EH (cell line): ENCODE measurements at places on chromosomes 13 and 19.
A peak's percentile ranks its signal among the peaks of the same experiment; 100 is the strongest.

- no peak for DNase-seq
Measured at GRCh38 chr19:5265260-5265659, 75.4 kb downstream of the PTPRS start.

- no peak for DNase-seq
Measured at GRCh38 chr19:10706990-10707389, 5.8 kb downstream of the QTRT1 start.

GRCh38 chr13:39538816-39539790, 63.9 kb downstream of the LHFPL6 start:
- DNase-seq, result peak; percentile 80

GRCh38 chr19:32349051-32349450, 3.6 kb downstream of the ZNF507 start:
- no peak for DNase-seq

GRCh38 chr13:108214441-108215271, 680 bp downstream of the LIG4 start:
- DNase-seq, result peak; percentile 4

DNA sequence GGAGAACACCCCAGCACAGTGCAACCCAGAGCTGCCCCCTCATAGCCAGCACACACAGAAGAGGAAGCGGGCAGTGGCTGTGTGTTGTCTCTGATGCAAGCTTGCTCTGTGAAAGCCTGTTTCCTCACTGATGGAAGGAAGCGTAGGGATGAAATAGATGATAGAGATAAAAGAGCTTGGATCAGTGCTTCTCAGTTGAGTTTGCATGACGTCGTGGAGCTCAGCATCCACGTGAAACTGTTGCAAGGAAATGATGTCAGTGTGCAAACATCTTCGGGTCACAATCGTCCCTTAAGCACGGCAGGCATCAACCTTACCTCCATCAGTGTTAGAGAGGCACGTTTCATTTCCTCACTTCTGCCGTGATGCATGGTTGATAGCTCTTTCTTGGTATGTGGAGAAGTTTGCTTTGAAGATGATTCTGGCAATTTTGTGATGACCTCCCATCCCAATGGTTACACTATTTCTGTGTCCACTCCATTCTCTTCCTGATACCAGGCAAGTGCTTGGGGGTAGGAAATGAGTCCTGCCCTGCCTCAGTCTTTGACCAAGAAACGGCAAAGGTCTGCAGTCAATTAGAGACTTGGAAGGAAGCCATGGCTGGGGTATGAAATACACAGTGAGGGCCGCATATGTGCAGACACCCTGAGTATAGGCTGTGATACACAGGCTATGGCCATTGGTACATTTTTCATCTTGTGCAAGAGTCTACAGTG, 183.0 kb downstream of the ZNF536 start:
- no peak for DNase-seq

GRCh38 chr19:29618871-29619270, 12.8 kb downstream of the POP4 start:
- no peak for DNase-seq

DNA sequence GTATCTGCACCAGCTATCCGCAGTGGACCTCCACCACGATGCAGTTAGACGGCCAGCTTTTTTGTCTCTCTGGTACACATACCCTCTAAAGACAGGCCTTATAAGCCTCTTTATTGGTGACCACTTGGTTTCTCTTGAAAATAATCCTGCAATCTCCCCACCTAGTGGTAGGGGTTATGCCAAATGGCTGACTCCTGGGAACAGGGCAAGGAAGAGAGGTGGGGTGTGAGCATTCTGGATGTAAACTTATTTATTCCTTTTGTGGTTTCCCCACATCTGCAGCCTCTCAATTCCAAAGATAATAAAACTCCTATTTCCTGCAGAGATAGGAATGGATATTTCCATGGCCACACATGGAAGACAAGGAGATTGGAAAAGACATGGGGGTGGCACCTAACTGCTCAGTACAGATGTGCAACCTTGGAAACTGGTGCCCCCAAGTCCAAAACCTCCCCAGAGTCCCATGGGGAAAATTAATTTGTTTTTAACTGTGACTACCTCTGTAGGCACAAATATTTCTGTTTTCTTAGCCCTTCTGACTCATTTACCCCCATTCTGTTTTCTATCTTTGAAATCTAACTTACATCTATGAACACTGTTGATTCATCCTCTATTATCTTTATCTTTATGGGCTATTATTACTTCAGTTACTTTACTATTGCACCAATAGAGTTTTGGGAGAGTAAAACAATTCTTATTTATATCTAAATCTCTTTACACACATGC, 112.7 kb upstream of the TSHZ3 start:
- peak; percentile 14 for DNase-seq

DNA sequence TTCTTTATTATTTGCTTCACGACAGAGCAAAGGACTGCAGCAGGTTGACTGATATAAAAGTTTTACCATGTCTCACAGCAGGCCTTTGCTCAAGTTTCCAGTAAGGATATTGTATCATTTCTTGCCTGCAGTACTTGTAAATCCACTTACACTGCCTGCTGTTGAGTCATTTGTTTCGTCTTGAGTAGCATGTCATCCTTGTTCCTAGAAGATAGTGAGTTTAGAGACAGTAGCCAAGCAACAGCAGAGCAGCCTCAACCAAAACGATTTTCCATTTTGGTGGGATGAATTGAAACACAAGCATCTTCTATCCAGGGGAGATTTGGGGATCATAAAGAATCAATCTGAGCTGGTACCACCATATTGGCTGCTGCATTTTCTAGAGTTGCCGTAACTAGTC, 24.0 kb upstream of the ALOX5AP start:
- DNase-seq, result peak; percentile 51

DNA sequence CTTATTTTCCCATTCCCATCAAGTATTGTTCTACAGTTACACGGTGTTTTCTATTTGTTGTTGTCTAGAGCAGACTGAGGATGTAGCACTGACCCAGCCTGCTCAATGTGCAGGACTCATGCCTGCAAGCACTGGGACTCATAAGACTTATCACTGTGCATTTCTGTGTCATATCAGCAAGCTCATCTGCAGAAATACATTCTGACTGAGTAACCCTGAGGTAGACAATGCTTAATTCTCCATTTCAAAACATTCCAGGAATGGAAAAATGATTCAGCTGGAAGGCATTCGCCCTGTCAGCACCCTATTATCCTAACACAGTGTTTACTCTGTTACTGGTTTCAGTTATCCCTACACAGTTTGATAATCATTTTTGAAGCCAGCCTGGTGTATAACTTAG, 2506.4 kb downstream of the PCDH9 start:
- peak; percentile 96 for DNase-seq

- DNase-seq, result peak; percentile 21
Measured at GRCh38 chr19:16587833-16588823, 15.9 kb upstream of the SLC35E1 start.
